ENCODE measurements at places on chromosomes 5 and 9.

- no peak for DNase-seq
Observed at GRCh38 chr9:36816371-36816770, 217.7 kb downstream of the PAX5 start.

DNA sequence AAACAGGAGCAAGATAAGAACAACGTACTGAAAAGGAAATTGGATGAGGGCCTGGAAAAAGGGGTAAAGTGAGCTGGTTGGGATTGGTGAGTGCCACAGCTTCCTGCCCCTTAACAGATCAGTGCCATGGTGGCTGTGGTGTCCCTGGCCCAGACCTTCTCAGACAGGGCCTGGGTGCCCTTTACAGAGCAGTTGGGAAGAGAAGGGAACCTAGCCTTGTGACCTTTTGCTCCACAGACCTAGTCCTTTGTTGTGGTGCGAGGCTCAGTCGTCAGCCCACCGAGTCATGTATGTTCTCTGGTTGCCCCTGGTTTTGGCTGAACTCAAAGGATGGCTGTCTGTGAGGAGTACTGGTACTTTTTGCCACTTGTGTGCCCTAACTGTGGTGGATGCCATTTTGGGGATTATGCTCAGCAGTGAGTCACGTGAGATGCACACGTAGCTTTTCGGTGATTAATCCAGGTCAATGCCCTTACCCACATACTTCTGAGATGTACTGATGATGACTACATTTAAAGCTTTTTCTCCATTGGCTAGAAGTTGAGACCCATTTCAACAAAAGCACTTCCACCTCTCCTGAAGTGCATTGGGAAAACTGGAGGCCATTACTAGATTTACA is 48.4 kb downstream of the EXOSC2 start:
- no peak for DNase-seq

DNA sequence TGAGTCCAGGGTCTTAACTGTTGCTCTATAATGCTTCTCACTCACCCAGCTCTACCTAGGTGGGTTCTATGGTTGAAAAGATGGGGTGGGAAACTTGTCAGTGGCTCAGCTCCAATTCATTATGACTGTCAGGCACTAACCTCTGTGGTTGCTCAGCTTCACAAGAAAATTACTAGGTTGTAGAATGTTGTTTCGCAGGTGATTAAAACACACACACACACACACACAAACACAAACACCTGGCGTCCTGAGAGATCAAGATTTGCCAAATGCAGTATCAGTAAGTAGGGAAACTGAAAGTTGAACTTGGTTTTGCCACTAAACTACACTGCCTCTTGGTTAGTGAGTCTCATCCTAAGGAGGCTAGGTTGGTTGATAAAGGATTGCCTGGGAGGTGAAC is 2.8 kb downstream of the MCCC2 start:
- DNase-seq, result no peak

GRCh38 chr5:59831326-59832010 is 62.1 kb downstream of the PDE4D start:
- no peak for DNase-seq

GRCh38 chr9:23556459-23556858 is 269.6 kb downstream of the ELAVL2 start:
- DNase-seq, result no peak

GRCh38 chr5:175253597-175253996 is 190.4 kb downstream of the DRD1 start:
- no peak for DNase-seq

DNA sequence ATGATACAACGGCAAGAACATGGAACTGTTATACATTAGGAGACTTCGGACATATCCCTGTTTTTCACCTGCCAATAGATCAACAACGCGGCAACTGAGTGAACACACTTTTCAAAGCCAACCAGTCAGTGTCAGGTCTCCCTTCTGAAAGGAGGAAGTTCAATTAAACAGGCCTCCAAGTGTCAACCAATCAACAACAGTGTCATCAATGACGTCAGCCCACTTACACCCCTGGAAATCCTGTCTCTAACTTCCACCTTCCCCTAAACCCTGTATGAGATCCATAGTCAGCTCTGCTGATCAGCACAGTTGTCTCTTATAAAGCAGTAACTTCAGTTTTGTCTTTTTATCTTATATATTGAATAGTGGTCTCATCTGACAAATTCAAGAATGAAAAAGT is 36.6 kb downstream of the DMRT3 start:
- DNase-seq, result no peak

DNA sequence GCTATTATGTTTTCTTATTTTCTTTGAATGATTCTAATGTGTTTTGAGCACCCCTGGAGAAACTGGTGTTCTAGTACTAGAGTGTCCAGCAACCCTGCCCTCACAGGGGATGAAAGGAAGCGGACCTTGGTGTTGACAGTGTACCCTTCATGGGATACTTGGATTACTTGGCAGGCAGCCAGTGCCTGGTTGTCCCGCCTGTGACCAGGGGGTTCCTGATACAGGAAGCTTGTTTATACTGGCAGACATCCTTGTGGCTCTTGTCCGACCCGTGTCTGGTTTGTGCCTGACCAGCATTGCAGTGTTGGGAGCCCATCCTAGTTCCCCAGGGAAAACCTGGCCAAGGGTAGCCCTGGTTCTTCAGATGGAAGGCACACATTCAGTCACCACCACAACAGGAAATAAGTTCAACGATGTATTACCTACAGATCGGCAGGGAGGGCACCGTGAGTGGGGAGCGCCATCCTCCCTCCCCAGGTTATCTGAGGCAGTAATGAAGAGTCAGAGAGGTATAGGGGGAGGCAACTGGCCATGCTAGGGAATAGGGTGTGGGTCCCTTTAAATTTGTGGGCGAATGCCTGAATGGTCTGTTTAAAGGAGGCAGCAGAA is 47.3 kb downstream of the CACNA1B start:
- DNase-seq, result no peak

DNA sequence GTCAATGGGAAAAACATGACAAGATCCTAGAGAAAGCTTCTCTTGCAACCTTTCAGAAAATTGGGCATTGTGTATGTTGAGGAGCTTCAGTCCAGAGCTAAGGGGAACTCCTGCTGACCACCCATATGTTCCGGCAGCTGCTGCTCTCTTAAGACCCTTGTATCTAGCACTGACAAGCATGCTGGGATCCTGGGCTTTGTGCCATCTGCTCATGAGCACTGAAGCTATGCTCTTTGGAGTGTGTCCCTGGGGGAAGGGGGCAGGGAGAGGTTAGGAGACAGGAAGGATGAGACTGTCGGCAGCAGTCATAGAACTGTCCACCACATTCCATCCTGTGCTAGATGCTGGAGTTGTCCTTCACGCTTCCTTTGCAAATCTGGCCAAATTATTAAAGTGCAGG is 109.3 kb downstream of the JAKMIP2 start:
- DNase-seq, result no peak

GRCh38 chr5:5418764-5419163 is 3.7 kb upstream of the ICE1 start:
- no peak for DNase-seq

DNA sequence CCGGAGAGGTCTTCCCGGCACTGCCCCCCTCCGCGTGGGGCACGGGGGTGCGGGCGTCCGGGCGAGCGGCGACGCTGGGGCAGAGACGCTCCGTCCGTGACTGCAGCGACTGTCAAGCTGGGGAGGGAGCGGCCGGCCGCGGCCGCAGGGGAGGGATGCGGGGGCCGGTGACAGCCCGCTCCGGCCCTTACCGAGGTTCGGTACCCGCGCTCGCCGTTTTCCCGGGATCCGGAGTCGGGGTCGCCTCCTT is 400 bp downstream of the KDM4C start:
- no peak for DNase-seq

DNA sequence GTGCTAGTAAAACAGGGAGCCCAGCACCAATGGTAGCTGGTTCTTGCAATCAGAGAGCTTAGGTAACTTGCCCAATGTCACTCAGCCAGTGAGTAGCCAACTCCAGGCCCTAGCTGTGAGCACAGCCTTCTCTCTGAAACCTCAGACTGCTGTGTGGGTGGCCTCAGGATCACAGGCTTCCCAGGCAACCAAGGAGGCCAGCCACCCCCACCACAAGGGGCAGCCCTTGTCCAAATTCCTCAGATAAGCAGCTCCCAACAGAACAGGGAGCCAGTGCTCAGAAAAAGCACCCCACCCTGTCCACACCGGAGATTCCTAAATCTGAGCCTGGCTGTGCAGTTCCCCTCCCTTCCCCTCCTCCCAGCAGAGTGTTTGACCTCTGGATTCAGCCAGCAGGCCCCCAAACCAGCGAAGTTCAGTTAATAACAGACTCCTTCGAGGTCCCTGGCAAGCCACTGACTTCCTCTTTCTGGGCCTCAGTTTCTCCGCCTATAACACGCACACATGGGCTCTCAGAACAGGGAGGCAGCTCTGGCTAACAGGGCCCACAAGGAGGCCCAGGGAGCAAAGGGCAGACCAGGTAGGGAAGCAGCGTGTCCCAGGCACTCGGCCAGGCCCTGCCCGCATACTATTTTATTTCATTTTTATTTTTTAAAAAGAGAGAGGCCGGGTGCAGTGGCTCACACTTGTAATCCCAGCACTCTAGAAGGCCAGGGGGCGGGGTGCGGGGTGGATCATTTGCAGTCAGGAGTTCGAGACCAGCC is 2.7 kb downstream of the EEIG1 start:
- DNase-seq, result no peak

- DNase-seq, result no peak
Observed at GRCh38 chr5:172685091-172685490, 44.0 kb downstream of the NEURL1B start.

DNA sequence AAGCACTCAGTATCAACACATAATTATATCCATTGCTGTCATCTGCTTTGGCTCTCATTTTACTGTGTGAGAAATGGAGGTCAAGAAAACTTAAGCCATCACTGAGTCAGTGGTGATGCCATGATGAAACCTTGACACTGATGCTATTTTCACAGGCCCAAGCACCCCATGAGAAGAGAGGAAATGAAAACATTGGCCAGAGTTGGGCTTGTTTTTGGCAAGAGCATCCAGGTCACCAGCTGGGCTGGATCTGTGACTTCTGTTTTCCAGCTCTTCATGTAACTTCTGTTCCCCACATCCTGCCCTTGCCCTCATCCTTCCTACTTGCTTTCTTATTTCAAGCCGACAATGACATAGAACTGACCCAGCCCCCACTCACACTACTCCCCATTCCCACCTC is 10.0 kb downstream of the LCP2 start:
- DNase-seq, result no peak

DNA sequence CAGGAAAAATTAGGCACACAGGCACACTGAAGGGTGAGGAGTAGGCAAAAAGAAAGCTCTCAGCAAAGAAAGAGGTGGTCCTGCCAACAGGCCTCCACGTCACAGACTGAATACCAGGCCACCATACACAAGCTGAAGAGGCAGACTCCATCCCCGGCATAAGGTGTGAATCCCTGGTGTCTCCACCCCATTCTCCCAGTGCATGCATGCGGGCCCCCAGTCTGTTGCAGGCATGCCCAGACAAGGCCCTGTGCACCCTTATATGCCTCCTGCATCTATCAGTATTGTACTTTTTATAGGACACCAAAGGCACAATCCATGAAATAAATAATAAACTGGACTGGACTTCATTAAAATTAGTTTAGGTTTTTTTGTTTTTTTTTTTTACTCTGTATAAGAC is 73.1 kb downstream of the RGMB start:
- no peak for DNase-seq

GRCh38 chr5:132389585-132390286 is 20.2 kb downstream of the SLC22A5 start:
- DNase-seq, result no peak

- DNase-seq, result no peak
Observed at GRCh38 chr5:179437341-179438001, 92.2 kb upstream of the ADAMTS2 start.

- no peak for DNase-seq
Observed at GRCh38 chr9:118364266-118365106, 660.3 kb downstream of the TLR4 start.

DNA sequence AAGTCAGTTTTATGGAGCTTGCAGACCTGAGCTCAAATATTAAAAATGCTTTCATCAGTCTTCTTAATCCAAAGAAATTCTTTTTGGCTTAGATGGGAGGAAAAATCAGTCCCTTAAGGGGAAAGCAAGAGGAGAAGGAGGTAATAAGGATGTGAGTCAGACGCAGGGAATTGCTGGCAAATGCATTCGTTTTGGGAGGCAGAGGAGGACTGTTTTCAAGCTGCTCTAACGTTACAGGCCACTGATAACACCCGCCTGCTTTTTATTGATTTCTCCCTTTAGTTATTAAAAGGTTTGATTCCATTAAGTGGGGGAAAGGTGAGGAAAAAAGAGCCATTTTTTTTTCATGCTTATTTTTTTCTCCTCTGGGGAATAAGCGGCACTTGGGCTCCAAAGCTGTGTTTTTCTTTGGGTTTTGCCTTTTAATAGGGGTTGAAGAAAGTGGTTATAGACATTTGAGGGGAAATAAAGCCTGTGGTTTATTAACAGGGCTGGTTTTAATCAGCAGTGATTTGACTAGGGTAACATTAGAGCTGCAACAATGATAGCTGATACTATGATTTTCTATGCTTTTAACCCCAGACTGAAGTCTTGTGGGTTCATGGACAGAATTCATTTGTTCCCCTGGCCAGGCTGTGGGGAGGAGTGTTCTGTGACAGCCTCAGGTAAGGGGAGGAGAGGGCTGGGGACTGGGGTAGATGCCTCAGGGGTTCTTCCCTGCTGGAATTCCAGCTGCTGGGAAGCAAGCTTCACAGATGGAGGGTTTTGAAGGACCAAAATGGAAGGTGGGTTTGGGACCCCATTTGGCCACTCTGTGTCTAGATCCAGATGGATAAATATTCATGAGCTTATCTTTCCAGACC is 225.2 kb downstream of the GAS1 start:
- no peak for DNase-seq

GRCh38 chr5:119355244-119355638 is 578 bp upstream of the TNFAIP8 start:
- DNase-seq, result no peak

GRCh38 chr9:71895117-71895516 is 15.9 kb downstream of the ABHD17B start:
- no peak for DNase-seq

- DNase-seq, result no peak
Observed at GRCh38 chr5:125338440-125339174, 592.2 kb upstream of the ZNF608 start.

DNA sequence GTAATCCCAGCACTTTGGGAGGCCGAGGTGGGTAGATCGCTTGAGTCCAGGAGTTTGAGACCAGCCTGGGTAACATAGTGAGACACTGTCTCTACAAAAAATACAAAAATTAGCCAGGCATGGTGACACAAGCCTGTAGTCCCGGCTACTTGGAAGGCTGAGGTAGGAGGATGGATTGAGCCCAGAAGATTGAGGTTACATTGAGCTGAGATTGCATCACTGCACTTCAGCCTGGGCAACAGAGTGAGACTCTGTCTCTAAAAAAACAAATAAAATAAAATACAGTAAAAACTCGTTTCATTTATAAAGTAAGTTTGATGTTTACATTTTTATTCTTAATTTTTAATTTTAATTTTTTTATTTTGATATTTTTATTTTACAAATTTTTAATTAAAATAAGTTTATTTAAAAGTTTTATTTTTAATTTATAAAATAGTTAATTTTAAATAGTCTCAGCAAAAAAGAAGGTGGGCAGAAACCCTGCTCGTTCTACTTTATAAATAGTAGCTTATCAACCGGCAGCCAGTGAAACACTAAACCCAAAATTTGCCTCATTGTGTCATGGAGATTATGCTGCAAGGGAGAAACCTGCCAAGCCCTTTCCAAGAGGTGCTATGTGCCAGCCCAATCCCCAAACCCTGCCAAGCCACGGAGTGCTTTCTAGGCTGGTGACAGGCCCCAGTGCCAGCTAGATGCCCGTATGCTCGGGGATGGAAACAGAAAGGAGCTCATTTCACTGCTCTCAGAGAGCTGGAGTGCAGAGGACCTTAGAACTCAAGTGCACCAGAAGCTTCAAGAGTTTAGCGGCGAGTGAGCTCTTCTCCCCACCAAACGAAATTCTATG is 38.9 kb downstream of the SERINC5 start:
- no peak for DNase-seq

- no peak for DNase-seq
Observed at GRCh38 chr9:136705564-136705963, 6.8 kb upstream of the DIPK1B start.
